Stimulated activated CD8-positive, alpha-beta memory T cell treated with anti-CD3 and anti-CD28 coated beads, Interleukin-4, amount 100 ng/mL, for 48 hours (primary cell): ENCODE measurements at places on chromosomes 4 and X.

GRCh38 chr4:66516940-66517339, 846.7 kb upstream of the EPHA5 start:
- DNase-seq, result no peak

GRCh38 chr4:65521666-65522065, 148.6 kb downstream of the EPHA5 start:
- no peak for DNase-seq

- DNase-seq, result no peak
These were observed 25.9 kb upstream of the ING2 start for GRCh38 chr4:183478926-183479325.

- no peak for DNase-seq
These were observed 23.7 kb upstream of the PNPLA4 start for GRCh38 chrX:7950865-7951264.

DNA sequence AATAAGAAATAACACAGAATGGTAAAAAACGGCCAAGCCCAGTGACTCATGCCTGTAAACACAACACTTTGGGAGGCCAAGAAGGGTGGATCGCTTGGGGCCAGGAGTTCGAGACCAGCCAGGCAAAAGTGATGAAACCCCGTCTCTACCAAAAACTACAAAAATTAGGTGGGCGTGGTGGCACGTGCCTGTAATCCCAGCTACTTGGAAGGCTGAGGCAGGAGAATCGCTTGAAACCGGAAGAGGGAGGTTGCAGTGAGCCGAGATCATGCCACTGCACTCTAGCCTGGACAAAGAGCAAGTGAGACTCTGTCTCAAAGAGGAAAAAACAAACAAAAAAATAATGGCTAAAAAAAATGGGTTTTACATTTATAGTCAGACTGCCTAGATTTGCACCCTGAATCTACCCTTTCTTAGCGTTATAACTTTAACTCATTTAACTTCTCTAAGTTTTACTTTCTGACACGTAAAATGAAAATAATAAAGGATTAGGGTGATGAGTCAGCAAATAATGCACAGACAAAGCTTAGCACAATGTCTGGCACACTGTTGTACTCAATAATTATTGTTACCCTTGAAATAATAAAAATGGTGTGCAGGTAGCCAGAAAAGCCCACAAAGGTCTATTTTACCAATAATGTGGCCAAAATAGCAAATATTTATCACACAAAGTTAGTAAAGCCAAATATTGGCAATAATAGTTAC, 55.0 kb downstream of the ATP11C start:
- no peak for DNase-seq
